ENCODE measurements at places on chromosomes 3 and 15.
A peak's percentile ranks its signal among the peaks of the same experiment; 100 is the strongest.

GRCh38 chr3:138460536-138461205 lies 26.3 kb downstream of the ESYT3 start:
- DNase-seq = no peak

DNA sequence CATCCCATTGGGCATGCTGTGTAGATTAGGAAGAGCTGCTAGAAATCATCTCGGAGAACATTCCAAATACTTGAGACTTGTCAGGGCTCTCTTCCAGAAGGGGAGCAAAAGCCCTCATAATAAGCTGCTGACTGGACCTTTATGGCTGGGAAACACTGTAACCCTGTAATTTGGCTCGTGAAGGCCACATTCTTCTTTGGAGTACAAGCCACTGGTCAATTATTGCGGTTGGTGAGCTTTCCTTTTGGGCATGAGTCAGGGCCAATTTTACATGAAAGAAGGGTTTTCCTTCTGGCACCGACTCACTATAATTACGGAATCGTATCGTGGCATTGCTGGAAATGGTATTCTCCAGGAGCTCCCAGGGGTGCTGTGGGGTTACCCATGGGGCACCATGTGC lies 434.5 kb upstream of the RGMA start:
- DNase-seq = no peak

DNA sequence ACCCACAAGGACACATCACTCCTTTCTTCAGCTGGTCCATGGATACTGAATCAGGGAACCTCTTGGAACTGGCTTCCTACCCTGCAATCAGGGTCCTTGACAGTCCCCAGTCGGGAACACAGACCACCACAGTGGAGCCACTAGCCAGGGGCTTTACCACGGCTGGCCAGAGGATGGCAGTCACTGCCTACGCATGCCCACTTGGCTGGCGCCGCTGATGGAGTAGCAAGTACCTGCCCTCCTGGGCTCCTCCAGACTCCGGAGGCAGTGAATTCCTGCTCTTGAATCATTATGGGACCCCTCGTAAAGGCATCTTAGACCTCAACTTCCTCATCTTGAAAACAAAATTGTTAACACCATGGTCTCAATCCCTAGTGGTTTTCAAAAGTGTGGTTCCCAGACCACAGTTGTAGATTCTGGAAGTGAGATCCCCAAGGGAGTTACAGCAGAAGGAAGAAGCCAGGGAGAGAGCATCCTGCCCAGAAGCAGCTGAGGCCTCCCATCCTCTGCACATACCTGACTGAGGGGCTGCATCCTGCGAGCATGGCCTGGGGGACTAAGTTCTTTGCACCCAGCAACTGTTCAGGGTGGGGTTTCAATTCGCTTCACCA lies 9.1 kb upstream of the SKIC8 start:
- DNase-seq = peak; percentile 87

GRCh38 chr3:123744064-123744463 lies 140.1 kb downstream of the MYLK start:
- DNase-seq = no peak

- DNase-seq = no peak
Observed at GRCh38 chr15:31278061-31278445, 48.6 kb upstream of the KLF13 start.

GRCh38 chr15:81043935-81044575 lies 43.3 kb downstream of the TLNRD1 start:
- DNase-seq = no peak

DNA sequence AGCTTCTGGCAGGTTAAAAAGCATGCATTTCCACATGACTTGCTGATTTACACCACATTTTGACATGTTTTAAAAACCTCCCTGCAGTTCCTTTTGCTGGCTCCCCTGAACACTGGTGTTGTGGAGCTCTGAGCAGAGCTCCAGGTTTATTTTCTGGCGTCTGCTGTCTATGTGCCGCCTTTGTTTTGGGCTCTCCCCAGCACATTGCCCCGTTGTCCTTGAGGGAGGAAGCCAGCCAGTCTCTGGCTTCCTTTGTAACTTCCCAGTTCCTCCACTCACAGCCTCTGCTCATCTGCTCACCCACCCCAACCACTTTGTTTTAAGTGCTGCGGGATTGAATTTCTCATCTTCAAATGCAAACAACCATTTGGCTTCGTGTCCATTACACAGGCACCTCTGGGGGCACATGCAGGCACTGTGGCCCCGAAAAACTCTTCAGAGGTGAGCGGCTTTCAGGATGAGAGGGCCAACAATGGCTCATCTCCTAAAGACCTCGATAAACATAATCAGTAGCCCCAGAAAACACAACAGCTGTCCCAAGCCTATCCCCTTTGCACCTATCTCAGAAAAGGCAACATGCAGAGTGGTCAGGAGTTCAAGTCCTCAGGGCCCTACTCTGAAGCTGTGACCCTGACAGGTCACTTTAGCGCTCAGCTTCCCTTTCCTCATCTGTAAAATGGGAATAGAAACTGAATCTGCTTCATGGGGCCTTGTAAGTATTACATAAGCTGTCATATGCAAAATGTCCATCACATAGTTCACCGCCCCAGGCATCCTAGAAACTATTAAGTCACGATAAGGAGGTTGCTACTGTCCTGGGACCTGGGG lies 1.3 kb upstream of the MEF2A start:
- DNase-seq = no peak

- no peak for DNase-seq
Observed at GRCh38 chr3:29286478-29287240, 5.8 kb downstream of the RBMS3 start.

- no peak for DNase-seq
Observed at GRCh38 chr3:144820726-144821125, 849.1 kb downstream of the DIPK2A start.
